Right cardiac atrium (tissue), 5 donors: ENCODE measurements at places on chromosomes 4 and X. TPM values are rescaled to one million over a fixed set of nuclear protein-coding genes. Genes with fewer than 3 reads are reported as not detected.
A peak's percentile ranks its signal among the peaks of the same experiment; 100 is the strongest.

- DNase-seq = no peak
These were observed 822.3 kb upstream of the FTHL17 start for GRCh38 chrX:31894152-31894551.

Gene RIBC1
- 0.94 TPM for total RNA-seq

- DNase-seq = no peak
These were observed 88.5 kb upstream of the ETNPPL start for GRCh38 chr4:108851366-108851765.

GRCh38 chr4:7422151-7422897 is 12.4 kb downstream of the PSAPL1 start:
- DNase-seq = no peak

DNA sequence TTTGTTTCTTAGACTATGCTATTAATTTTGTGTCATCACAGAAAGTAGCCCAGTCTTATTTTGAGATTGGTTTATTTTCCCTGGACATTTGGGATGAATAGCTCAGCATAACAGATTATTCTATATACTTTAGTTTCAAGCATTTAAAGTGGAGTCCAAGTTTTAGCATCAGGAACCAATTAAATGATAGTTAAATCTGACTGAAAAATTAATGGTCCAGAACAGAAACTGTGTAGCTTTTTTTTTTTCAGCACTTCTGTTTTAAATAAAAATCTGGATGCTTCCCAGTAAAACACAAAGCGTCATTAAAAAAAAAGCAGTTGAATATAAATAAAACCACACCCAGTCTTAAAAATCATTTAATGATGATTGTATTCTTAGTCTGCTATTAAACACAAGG is 59.4 kb upstream of the PITX2 start:
- no peak for DNase-seq

DNA sequence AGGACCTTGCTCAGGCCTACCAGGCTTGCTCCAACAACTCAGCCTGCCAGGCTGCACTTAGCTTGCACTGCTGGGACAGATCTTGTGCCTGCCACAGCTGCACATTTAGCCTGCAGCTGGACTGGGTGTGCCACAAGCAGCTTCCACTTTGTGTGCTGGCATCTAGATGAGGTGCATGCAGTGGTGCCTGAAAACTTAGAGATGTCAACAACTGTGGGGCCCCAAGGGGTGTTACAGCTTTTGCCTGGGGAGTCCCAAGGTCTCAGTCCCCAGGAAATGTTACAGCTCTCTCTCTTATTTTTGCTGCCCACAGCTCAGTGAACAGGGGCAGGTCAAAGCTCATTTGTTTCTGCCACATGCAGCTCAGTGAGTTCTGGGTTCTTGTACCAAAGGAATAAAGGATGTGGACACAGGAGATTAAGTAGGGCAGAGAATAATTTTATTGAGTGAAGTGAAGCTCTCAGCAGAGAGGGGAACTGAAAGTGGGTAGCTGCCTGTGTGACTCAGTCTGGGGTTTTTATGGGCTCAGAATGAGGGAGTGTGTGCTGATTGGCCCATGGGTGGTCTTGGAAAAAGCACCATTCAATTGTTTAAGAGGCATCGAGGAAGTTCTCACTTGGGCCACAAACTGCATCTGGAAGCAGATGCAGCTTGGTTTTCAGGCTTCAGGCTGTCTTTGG is 828.3 kb downstream of the TECRL start:
- DNase-seq = no peak

DNA sequence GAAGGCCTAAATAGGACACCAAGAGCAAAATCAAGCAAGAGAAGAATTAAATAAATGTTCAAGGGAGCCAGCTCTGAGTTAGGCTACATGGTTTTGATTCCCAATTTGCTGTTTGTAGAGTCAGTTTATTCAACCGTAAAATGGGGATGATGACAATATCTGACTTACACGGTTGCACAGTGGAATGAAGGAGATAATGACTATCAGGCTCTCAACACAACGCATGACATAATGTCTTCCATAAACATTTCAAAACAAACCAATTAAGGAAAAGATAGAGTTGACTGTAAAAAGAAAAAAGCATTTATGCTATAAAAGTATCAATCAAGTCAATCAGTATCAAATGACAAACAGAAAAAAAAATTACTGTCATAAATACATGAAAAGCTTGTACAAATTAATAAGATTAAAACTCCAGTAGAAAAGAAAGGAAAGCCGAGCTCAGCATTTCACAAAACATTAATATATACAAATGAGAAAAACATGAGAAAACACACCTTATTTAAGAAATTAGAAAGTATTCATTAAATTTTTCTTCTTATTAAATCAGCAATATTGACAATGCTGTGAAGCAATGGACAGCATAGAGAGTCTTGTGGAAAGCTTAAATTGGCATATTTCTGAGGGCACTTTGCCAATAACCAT is 179.0 kb downstream of the SCFD2 start:
- DNase-seq = no peak

DNA sequence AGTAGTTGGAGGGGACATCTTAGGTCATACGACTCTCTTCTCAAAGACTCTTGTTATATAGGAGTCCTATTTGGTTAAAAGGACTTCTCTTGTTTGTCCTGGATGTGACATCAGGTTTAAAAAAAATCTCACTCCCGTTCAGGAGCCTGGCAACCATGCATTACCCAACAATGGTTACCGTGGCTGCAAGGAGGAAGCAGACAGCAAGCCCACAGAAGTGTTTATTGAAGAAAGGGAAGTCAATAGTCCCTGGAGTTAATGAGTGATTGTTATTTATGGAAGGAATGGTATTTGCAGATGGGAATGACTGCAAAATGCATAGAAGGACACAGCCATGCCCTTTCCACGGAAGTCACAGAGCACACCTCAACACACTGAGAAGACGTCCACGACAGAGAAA is 75.9 kb upstream of the ENPP6 start:
- no peak for DNase-seq

DNA sequence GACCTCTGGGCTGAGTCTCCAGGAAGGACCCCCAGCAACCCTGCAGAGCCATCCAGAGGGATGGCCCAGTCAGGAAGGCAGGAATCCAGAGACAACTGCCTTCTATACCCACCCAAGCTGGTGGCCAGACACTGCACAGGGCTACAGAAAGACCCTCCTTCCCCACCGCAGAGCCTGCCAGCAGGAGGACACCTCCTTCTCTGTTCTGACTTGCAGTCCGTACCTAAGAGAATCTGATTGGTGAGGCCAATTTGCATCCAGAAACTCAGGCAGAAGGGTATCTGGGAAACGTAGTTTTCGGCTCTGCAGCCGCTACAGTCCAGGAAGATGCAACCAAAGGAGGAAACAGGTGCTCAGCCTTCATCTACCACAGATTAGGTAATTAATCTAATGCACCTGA is 155.4 kb upstream of the FRG1 start:
- no peak for DNase-seq

- DNase-seq = no peak
These were observed 198.0 kb upstream of the MAMLD1 start for GRCh38 chrX:150164971-150165600.

GRCh38 chr4:170014359-170015011 is 11.7 kb downstream of the MFAP3L start:
- no peak for DNase-seq

Gene PPBP
- not detected for total RNA-seq

- DNase-seq = peak; percentile 23
These were observed 168.8 kb upstream of the RBPJ start for GRCh38 chr4:26152056-26152455.

Gene PTCHD1
- total RNA-seq = 0.63 TPM

GRCh38 chr4:22345678-22346077 is 170.2 kb downstream of the ADGRA3 start:
- no peak for DNase-seq

GRCh38 chr4:1402021-1402515 is 4.2 kb downstream of the NKX1-1 start:
- peak; percentile 34 for DNase-seq

DNA sequence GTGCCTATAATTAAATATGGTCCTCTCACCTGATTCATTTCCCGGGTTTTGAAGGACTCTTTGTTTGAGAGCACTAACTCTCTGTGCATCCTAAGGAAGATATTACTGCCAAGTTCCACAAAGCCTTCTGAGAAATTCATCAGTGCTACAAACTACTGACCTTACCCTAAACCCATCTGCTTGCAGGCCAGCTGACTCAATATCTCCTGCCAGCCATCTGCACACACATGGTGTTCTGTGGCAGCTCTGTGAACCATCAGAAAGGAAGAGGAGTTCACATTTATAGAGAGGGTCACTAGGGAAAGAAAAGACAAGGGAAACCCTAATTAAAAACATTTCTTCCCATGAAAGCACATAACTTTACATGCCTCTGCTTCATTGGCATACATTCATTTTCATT is 156.7 kb downstream of the ATP10D start:
- DNase-seq = no peak

DNA sequence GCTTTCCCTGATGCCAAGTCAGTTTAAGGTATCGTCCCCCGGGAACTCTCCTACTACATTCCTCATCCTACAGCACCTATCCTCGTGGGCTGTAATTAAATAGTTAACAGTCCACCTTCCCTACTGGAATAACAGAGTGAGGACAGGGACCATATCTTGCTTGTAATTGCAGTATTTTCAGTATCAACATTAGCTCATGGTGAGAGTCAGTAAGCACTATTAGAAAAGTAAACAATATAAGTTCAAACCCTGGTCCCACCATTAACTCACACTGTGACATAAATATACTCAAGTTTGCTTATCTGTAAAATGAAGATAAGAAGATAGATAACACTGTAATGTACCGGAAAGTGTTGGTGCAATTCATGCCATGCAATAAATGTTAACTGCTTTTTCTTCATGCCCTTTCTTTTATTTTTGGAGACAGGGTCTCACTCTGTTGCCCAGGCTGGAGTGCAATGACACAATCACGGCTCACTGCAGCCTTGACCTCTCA is 61.3 kb downstream of the SH3RF1 start:
- no peak for DNase-seq

Gene PABPC1L2A
- not detected for total RNA-seq

GRCh38 chrX:119728487-119728886 is 29.9 kb upstream of the SOWAHD start:
- DNase-seq = no peak

DNA sequence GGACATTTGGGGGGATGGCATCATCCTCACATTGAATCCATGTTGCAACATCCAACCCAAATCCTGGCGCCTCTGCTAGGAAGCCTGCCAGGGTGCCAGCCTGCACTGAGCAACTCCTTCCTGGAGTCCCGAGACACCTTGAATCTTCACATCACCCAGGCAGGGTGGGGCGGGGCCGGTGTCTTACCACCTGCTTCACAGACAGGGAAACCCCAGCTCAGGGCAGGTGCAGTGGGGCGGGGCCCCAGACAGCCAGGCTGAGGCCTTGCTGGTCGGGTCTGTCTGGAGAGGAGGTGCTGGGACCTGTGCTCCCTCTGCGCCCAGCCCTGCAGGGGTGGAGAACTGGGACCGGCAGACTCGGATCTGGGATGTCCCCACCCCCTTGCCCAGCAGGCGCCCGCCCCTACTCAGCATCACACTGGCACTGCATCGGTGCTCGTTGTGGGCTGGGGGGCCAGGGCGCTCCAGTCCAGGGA is 31.5 kb upstream of the HTRA3 start:
- DNase-seq = no peak

DNA sequence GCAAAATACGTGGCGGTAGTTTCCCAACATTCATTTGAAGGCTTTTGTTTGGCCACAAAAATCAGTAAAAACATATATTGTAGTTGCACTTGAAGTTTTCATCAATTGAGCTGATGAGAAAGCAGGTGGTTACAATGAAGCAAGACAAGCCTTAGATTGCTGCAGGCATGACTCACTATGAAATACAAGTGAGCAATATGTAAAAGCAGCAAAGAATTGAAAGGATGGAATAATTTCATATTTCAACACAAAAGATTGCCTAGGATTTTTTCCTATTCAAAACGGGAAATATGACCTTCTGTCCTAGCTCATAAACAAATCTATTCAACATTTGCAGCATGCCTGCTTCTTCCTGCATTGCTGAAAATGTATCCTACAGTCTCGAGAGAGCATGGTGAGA is 190.9 kb upstream of the BANK1 start:
- DNase-seq = no peak

Gene HMX1
- total RNA-seq = not detected

DNA sequence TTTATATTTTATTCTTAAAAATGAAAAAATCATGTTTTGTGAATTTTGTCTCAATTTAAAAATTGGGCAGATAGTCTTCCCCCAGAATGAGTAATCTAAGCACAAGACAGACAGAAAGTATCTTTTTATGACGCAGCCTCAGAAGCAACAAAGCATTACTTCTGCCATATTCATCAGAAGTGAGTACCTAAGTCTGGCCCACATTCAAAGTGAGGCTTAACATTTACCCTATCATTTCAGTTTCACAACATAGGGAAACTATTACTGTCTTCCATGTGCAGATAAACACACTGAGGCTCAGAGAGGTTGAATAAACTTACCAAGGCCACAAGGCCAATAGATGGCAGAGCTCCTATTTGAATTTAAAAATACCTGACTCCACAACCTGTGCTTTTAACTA is 4.4 kb upstream of the PRDX4 start:
- DNase-seq = no peak
